ENCODE measurements at places on chromosomes 12 and 14.

GRCh38 chr12:85356596-85357385 lies 76.8 kb downstream of the ALX1 start:
- DNase-seq: no peak

DNA sequence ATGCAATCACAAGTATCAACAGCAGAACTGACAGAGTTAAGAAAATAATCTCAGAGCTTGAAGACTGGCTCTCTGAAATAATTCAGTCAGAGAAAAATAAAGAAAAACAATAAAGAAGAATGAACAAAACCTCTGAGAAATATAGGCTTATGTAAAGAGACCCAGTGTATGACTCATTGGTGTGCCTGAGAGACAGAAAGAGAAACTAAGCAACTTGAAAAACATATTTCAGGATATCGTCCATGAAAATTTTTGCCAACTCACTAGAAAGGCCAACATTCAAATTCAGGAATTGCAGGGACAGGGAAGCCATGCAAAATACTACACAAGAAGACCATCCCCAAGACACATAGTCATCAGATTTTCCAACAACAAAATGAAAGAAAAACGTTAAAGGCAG lies 56.2 kb downstream of the APOBEC1 start:
- no peak for DNase-seq

GRCh38 chr12:52232674-52233461 lies at the start of gene KRT7:
Gene KRT7, plus strand, starts transcription at chr12:52233243. Its CDS starts 54 bp downstream, at chr12:52233297.
- peak; percentile 95 for DNase-seq

DNA sequence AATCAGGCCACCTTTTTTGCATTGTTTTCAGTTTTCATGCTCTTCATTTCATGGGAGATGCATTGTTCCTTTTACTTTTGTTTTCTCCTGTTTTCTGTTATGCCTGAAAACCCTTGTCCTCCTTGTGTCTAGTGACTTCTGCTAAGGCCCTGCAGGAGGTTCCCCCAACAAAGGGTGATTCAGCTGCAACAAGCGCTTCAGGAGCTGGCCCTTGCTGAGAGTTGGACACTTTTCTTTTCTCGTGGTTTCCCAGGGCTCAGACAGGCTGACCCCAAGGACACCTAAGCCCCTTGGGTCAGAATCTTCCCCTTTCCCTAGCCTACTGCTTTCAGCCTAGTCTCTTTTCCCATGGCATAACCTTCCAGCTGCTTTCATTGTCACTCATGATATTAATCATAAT lies 98.9 kb downstream of the PLXNC1 start:
- no peak for DNase-seq

GRCh38 chr14:95297832-95298231 lies 21.9 kb downstream of the CLMN start:
- DNase-seq: peak; percentile 38

GRCh38 chr12:108711489-108712164 lies 19.7 kb downstream of the CORO1C start:
- DNase-seq: no peak

DNA sequence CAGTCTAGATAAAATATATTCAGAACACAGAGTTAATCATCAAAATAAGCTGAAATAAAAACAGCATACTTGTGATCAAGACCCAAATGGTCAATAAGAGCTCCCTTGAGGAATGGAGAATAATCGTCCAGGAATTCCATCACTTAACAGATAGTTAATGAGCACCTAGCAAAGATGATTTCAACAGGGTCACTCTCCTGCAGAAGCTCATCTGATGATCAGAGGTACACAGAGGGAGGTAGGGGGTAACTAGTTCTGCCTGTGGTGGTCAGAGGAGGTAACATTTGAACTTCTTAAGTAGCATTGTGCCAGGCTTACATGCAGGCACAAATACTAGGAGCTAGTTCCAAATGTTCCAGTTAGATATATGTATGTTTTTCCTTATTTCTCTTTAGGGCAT lies 9.5 kb downstream of the MED13L start:
- DNase-seq: no peak

GRCh38 chr12:64825143-64826021 lies 935 bp downstream of the TBC1D30 start:
- peak; percentile 42 for DNase-seq

DNA sequence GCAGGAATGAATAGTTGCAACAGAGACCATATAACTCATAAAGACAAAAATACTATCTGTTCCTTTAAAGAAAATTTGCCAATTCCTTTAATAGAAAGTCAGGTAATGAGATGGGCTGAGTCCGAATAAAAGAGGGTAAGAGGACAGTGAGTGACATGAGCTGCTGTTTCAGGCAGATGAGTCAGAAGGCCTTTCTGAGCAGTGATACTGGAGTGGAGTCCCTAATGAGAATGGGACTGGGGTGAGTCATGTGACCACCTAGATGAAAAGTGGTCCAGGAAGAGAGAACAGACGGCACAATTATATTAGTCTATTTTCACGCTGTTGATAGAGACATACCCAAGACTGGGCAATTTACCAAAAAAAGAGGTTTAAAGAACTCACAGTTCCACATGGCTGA lies 393.7 kb downstream of the BCL11B start:
- no peak for DNase-seq

DNA sequence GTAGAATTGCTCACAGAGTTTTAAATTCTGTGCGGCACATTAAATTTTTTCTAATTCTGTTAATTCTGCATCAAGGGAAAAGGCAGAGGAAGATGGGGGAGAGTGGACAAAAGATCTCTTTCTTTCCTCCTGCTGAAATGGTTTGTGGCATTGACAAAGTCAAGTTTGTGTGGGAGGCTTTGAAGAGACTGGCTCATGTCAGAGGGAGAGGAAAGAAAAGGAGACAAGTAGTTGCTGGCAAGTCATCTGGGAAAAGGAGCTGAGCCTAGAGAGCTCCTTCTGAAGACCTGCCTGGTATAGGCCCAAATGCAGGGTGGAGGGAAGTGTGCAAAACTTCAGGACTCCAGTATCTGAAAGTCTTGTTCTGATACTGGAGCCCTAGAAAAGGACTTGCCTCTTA lies 36.3 kb downstream of the TTLL5 start:
- no peak for DNase-seq

- peak; percentile 73 for DNase-seq
Observed at GRCh38 chr12:81627336-81628189, 131.6 kb downstream of the PPFIA2 start.

DNA sequence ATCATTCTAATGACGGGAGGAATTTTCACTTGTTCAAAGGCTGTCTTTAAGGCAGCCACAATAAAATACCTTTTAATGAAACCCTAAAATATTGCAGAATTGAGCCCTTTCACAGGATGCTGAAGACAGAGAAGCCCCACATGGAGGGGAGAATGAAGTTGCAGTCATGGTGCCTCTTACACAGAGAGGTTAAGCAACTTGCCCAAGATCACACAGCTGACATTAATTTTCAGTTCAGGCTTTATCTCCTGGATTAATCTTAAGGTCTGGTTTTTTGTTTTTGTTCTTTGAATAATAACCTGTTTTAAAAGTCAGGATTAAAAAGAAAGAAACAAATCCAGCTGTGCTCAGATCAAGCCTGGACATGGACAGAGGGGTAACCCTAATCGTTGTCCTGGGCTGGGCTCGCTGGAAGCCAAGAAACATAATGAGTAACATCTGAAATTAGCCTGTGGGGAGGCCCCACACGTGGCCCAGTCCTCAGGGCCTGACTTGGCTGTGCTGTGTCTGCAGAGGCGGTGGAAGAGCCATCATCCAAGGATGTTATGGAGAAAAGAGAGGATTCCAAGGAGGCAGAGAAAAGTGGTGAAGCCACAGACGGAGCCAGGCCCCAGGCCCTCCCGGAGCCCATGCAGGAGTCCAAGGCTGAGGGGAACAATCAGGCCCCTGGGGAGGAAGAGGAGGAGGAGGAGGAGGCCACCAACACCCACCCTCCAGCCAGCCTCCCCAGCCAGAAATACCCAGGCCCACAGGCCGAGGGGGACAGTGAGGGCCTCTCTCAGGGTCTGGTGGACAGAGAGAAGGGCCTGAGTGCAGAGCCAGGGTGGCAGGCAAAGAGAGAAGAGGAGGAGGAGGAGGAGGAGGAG lies 8.0 kb downstream of the CHGA start:
- DNase-seq: peak; percentile 28

DNA sequence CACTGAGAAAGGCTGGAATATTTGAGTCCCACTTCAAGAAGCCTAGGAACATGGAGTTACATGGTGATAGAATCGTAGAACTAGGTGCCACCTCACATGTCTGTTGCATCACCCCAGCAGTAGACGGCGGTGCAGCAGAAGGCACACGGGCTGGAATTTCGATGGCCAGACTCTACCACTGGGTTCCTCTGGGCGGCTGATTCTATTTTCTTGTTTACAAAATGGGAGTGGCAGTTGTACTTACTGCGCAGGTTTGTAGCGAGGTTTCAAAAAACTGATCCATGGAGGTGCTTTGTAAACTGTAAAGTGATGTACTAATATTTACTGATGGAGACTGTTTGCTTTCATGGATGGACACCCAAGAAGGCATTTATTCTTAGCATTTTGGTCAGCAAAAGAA lies 45.7 kb downstream of the WDR20 start:
- DNase-seq: no peak

- DNase-seq: no peak
Observed at GRCh38 chr12:28089338-28089737, 100.9 kb upstream of the CCDC91 start.

DNA sequence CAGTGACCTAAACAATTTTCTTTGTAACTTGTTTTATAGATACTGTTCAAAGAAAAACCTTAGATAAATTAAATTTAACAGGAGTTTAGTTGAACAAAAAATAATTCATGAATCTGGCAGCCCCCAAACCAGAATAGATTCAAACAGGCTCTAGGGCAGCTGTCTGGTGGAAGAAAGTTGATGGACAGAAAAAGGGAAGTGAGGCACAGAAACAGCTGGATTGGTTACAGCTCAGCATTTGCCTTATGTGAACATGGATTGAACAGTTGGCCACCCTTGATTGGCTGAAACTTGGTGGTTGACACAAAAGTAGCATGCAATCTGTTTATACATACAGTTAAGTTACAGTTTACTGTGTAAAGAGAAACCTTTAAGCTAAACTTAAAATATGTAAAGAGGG lies 954.3 kb upstream of the FLRT2 start:
- DNase-seq: no peak

GRCh38 chr12:108846290-108846701 lies 11.1 kb downstream of the SSH1 start:
- DNase-seq: no peak

DNA sequence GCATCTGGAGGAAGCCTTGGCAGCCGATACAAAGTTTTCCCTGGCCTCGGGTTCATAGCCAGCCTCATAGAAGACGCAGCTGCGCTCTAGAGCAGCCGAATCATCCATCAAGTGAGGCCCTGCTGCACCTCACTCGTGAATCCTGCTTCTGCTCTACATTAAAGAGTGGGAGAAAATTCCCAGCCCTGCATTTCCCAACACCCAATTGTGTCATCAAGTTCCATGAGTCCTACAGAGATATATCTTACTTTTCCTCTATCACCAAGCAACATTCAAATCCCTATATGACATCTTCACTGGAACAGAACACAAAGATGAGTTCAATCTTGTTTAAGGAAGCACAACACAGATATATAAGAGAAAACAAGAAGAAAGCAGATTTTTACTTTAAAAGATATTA lies 139.3 kb downstream of the TTC7B start:
- DNase-seq: no peak

GRCh38 chr12:6212086-6212485 lies 11.9 kb downstream of the CD9 start:
- no peak for DNase-seq

DNA sequence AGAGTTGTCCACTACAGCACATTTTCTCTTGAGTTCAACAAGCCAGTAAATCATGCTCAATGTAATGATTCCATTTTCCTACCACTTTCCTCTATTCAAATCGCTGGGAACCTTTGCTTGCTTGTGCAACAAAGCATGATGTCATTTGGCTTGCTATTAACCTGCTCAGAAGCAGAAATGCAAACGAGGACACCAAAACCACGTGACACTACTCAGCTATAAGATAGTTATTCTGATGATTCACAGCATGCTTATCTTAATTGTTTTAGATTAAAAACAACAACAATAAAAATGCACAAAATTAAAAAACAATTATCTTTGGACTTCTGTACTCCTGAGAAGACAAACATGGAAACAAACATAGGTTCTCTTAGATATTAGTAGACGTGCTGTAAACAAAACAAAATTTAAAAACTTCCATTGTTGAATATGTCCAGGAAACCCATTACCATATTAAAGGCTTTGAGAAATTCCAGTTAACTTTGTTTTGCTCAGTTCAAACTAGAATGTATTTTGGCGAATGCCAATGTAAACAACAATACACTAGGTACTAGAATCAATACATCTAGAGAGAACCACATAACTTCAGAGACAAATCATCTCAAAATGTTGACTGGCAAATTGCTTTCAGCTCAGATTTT lies 77.5 kb upstream of the KRAS start:
- no peak for DNase-seq

DNA sequence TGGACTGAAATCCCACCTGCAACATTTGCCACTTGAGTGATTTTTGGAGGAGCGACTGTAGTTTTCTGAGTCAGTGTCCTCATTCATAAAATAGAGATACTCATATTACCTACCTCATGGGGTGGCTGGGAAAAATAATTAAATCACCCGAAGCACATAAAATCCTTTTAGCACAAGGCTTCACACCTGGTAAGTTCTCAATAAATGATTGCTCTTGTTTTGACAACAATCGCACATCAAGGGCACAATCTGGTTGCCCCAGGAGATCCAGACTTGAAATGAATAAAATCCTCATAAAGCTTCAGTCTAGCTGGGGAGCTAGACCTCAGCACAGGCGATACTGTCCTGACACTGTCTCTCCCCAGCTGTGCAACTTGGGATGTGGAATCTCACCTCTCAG lies 76.0 kb upstream of the CCDC60 start:
- no peak for DNase-seq

DNA sequence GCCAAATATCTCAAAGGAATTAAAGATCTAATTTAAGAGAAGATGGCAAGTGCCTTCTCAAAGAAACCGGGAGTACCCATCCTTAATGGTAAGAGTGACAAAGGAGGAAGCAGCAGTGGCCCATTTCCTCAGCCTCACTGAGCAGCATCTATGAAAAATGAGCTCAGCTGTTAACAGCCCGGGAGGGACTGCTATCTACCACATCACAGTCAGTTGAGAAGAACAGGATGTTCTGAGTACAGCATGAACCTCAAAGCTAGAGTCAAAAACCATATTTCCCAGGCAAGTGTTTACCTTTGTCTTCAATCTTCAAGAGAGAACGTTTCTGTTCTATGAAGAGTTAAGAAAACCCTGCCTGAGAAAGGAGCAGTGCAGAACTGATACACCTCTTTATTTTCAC lies 115.0 kb downstream of the BTG1 start:
- DNase-seq: peak; percentile 21

- DNase-seq: no peak
Observed at GRCh38 chr14:19729763-19730162, 13.6 kb upstream of the OR4Q3 start.

GRCh38 chr12:62345667-62346066 lies 85.5 kb downstream of the USP15 start:
- no peak for DNase-seq

DNA sequence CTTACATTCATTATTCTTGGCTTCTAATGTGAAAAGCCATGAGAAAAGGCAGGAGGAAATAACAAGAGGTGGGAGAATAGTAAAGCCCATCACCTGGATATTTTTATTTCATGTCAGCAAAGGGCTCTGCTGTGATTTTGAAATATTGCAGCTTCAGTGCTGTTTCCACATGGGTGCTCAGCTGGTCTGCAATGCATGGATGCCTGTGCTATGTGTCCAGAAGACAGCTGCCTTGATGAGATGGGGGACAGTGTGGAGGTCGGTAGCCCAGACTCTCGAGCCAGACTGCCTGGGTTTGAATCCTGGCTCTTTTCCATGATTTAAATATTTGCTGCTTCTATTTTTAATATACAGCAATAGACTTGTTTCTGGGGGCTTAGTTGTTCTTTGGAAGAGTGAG lies 477.5 kb upstream of the GARIN6 start:
- DNase-seq: no peak

Measured in kidney (tissue), 22 donors.